Neural progenitor cell (in vitro differentiated cells): ENCODE measurements at places on chromosomes 13 and 19. TPM values are rescaled to one million over a fixed set of nuclear protein-coding genes. Genes with fewer than 3 reads are reported as not detected.
A peak's percentile ranks its signal among the peaks of the same experiment; 100 is the strongest.

The FCER2 gene
- not detected in 2 replicates for total RNA-seq

GRCh38 chr19:51628153-51628939, 1.9 kb downstream of the SIGLEC5 start:
- DNase-seq: no peak

- DNase-seq: peak; percentile 67
Measured at GRCh38 chr19:17680230-17680722, 7.9 kb downstream of the UNC13A start.

- DNase-seq: no peak
Measured at GRCh38 chr19:37692956-37693620, 26.5 kb downstream of the ZNF607 start.
